ENCODE measurements at places on chromosomes 2 and 18. TPM values are rescaled to one million over a fixed set of nuclear protein-coding genes. Genes with fewer than 3 reads are reported as not detected.

DNA sequence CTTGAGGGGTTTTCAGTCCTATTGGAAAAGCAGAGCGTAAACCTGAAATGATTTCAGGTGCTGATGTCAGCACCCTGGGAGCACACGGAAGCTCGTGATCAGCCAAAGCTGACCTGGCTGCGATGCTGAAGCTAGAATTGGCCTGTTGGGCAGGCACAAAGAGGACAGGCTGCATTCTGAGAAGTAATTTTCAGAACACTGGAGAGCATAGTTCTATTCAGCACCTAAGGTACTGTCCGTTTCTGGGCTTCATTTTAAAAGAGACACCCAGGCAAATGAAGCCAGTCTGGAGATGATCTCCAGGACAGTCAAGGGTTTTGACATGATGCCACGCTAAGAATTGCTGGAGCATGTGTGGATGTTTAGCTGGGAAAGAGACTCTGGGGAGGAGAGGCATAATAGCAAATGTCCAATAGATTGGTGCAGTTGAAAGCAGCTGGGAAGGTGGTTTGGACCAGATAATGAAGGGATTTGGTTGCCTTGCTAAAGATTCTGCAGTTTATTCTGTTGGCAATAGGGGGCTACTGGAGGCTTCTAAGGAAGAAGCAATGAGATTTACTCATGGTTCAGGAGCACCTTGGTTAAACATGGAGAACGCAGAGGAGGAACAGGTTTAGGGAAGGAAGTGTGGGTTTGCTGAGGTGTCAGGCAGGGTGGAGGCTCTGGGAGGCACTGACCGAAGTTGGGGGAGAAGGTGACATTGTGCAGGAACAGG, 86.6 kb downstream of the ACOXL start:
- DNase-seq: no peak

GRCh38 chr18:31684279-31685096, at the start of gene B4GALT6:
Gene B4GALT6, minus strand, starts transcription at chr18:31684581. Its CDS starts 155 bp downstream, at chr18:31684426.
- no peak for DNase-seq

DNA sequence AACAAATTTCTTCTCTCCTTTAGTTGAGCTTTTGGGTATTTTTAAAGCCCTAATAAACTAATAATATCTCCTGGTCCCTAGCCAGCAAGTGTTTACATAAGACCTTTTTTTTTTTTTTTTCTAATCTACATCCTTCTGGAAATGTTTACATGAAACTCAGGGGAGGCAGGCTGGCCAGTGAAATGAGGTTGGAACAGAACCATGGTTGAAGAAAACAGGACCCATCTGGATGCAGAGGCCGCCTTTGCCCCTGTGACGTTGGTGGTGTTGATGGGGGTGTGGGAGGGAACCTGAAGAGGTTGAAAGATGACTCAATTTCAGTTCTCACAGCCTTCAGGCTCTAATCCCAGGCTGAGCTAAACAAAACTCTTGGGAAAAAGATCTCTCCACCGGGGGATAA, 118.5 kb downstream of the NRP2 start:
- DNase-seq: no peak

GRCh38 chr2:26582890-26583289, 58.3 kb downstream of the CIB4 start:
- no peak for DNase-seq

GRCh38 chr2:195649629-195650190, 7.3 kb upstream of the SLC39A10 start:
- DNase-seq: no peak

Gene AGAP1
- 0.43 TPM for total RNA-seq

Gene ASB3
- 27.2 TPM for total RNA-seq

DNA sequence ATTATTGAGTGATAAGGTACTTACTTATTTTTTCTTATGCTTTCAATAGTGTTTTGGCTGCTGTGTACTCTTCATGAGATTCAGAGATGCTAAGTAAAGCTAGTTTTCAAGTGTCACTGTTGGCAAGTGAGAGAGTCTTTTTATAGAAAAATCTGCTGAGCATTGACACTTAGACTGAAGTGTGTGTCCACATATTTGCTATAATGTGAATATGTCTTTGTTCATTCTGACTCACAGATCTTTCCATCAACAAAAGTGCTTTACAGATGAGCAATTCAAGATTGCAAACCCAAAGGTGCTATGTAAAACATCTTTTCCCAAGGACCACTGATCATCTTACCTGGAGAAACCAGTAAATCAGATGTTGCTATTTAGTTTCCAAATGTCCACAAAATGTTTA, 410.6 kb upstream of the FIGN start:
- DNase-seq: no peak

GRCh38 chr2:20333738-20334137, 16.9 kb downstream of the PUM2 start:
- DNase-seq: no peak

- DNase-seq: peak; percentile 8
Measured at GRCh38 chr2:172080641-172081220, 4.6 kb upstream of the DLX1 start.

GRCh38 chr2:52084759-52085158, 1052.8 kb upstream of the NRXN1 start:
- no peak for DNase-seq

Gene SPDYA
- 4.1 TPM for total RNA-seq

Gene RAX
- not detected for total RNA-seq

Data from naive thymus-derived CD4-positive, alpha-beta T cell (primary cell).